Thoracic aorta (tissue), 2 donors: ENCODE measurements at places on chromosomes 12 and 14. TPM values are rescaled to one million over a fixed set of nuclear protein-coding genes. Genes with fewer than 3 reads are reported as not detected.

DNA sequence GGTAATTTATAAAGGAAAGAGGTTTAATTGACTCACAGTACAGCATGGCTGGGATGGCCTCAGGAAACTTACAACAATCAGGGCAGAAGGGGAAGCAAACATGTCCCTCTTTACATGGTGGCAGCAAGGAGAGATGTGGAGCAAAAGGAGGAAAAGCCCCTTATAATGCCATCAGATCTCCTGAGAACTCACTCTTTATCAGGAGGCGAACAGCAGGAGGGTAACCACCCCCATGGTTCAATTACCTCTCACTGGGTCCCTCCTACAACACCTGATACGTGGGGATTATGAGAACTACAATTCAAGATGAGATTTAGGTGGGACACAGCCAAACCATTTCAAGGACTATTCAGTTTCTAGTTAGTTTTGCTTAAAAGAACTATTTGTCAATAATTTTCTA is 453.3 kb downstream of the C12orf50 start:
- DNase-seq, result no peak

The TGM1 gene
- 0.21 TPM for total RNA-seq

The NGB gene
- total RNA-seq, result not detected

The SLC7A8 gene
- total RNA-seq, result 18.4 TPM

GRCh38 chr14:75427482-75428229 is at the start of gene JDP2:
JDP2 (plus strand) TSS chr14:75428022; CDS start chr14:75437921, 9,899 bp downstream.
- DNase-seq, result peak; percentile 74

The SSPN gene
- 50.9 TPM for total RNA-seq

GRCh38 chr12:129861951-129862350 is 41.9 kb downstream of the TMEM132D start:
- DNase-seq, result no peak

DNA sequence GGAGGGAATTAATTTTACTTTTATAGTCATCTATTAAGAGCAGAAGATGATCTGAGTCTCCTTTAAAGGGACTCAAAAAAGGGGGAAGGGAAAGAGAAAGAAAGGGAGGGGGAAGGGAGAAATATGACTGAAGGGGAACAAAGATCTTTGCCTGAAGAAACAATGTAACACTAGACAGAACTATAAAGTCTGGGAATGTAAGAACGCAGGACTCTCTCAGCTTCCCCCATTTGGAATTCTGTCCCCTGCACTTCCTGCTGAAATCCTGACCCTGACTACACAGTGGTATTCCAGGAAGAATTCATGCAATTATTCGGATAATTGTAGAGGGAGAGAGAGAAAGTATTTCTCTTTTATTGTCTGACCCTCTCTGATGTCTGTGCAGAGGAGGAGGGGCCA is 8.6 kb upstream of the HOXC11 start:
- DNase-seq, result no peak

The SMARCC2 gene
- total RNA-seq, result 109 TPM

- DNase-seq, result no peak
Measured at GRCh38 chr12:95918194-95918993, 24.0 kb downstream of the CCDC38 start.

- no peak for DNase-seq
Measured at GRCh38 chr14:34098045-34098984, 147.4 kb upstream of the EGLN3 start.

The RNASE1 gene
- 922 TPM for total RNA-seq

DNA sequence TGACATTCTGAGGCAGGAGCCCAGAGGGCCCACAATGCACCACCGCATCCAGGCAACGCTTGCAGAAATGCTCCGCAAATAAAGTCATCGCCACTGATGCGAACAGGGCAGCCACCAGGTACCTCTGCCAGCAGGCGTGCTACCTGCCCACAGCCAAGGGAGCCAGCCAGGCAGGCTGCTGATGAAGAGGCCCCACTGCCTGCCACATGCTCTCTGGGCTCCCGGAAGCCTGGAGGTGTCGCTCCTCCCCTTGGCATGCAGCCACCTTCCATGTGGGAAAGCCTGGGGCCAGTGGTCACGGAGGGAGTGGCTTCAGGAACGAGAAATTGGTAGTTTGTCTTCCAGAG is 14.7 kb downstream of the GPR132 start:
- no peak for DNase-seq

The ESR2 gene
- total RNA-seq, result 0.71 TPM

The VIPAS39 gene
- total RNA-seq, result 21.0 TPM

GRCh38 chr12:111173836-111174235 is 195.1 kb downstream of the PHETA1 start:
- no peak for DNase-seq

The FICD gene
- 10.2 TPM for total RNA-seq

The REP15 gene
- total RNA-seq, result 5.6 TPM

The DIO2 gene
- 46.5 TPM for total RNA-seq
